Suppressor macrophage treated with lipopolysaccharide for 4 hours (primary cell): ENCODE measurements at places on chromosomes 2 and 18.

DNA sequence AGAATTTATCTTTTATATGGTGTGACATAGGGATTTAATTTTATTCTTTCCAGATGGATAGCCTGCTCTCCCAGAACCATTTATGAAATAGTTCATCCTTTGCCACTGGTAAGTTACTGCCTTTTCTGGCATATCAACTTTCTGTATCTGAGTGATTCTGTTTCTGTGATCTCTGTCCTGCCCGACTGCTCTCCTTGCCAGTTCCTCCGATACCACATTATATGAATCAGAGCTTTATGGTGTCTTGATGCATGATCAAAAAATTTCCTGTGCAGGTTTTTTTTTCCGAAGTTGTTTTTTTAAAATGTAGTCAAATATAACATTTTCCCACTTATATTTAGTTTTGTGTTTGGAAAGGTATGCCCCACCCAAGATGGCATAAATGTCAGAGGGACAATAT, 242.5 kb downstream of the CYP26B1 start:
- DNase-seq, result no peak

- DNase-seq, result no peak
Observed at GRCh38 chr2:206080927-206081326, 5.0 kb downstream of the INO80D start.

GRCh38 chr18:79326413-79327198, 69.1 kb upstream of the NFATC1 start:
- no peak for DNase-seq

DNA sequence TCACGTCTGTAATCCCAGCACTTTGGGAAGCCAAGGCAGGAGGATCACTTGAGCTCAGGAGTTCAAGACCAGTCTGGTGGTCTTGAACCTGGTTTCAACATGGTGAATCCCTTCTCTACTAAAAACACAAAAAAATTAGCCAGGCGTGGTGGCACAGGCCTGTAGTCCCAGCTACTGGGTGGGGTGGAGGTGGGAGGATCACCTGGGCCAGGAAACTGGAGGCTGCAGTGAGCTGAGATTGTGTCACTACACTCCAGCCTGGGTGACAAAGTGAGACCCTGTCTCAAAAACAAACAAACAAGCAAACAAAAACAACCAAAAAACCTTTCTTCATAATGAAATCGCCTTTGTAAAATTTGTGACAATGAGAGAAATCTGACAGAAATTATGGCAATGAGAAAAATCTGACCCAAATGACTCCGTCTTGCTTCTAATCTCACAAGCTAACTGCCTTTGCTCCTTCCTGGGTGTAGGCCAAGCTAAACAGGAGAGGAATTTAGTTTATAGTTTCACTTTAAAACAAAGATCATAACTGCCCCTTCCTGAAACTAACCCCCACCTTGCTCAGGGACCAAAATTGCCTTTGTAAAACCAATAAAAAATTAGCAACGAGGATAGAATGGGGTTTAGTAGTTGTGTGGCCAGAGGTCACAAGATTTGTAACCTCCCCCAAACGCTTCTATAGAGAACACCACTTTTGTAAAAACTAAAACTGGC, 60.7 kb upstream of the KIF5C start:
- DNase-seq, result no peak

DNA sequence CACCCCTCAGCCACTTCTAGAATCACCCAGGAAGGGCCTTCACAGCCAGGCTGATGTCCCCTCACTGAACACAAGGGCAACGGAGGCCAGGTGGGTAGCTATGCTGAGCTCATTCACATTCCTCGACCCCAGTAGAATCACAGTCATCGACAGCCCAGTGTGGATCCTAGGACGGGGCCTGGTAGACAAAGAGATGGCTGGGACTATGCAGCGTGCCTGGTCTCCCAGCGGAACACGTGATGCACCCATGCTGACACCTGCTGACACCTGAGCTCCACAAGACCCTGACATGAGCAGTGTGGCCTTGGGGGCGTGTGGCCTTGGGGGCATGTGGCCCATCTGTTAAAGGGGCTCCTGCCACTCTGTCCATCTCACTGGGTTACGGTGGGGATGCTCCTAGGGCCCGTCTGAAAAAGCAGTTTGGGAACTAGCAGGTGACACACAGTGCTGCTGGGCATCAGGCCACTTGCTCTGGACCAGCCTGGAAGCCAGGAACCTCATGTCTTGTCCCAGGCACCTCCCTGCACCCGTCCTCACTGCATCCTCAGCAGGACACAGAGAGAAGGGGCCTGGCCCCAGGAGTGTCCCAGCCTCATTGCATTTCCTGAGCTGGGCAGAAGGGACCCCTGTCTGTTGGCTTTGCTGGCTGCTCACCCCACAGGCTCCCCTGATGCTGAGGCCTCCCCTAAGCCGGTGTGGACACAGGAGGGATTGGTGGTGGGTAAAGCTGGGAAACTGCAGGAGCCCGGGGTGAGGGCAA, 9.7 kb downstream of the ECEL1 start:
- no peak for DNase-seq

DNA sequence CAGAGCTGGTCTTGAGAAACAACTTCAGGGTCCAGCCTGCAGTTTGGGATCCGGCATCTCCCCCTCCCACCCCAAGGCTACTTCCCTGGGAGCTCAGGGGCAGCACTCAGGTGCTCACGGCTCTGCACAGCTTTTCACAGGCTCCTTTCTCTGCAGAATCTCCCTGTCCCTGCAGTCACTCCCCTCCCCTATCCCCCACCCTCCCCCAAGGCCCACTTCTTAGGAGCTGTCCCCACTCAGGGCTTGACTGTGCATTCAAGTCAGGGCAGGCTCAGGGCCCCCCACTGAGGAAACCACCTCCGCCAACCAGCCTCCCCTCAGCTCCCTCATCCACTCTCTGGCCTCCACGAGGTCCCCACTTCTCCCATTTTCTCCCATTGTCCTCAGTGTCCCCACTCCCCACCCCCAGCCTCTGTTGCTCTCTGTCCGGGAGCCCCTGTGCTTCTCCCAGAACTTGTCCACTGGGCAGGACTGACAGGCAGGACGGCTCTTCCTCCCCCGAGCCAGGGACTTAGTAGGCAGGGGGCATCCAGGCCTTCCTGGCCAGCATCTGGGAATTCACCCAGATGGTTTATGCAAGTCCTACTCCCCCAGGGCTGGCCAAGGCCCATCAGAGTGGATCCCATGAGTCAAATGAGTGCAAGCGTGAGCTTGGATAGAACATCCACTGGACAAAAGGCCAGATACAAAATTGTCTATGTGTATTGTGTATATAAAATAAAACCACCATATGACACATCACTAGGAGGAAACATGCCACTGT, 7.6 kb downstream of the NMUR1 start:
- no peak for DNase-seq

- DNase-seq, result peak; percentile 11
Observed at GRCh38 chr2:60306267-60306861, 247.1 kb downstream of the BCL11A start.

DNA sequence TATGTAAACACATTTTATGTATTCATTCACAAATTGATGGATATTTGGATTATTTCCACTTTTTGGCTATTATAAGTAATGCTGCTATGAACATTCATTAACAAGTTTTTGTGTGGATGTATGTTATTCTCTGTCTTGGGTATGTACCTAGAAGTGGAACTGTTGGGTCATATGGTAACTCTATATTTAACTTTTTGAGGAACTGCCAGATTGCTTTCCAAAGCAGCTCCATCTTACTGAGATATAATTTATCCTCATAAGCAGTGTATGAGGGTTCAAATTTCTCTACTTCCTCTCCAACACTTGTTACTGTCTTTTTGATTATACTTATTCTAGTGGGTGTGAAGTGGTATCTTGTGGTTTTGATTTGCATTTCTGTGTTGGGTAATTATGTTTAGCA, 7.1 kb upstream of the EML6 start:
- DNase-seq, result peak; percentile 15

GRCh38 chr2:27583390-27583915, 611 bp downstream of the ZNF512 start:
- DNase-seq, result peak; percentile 12

- DNase-seq, result no peak
Observed at GRCh38 chr2:20190170-20190569, 34.8 kb downstream of the SDC1 start.

DNA sequence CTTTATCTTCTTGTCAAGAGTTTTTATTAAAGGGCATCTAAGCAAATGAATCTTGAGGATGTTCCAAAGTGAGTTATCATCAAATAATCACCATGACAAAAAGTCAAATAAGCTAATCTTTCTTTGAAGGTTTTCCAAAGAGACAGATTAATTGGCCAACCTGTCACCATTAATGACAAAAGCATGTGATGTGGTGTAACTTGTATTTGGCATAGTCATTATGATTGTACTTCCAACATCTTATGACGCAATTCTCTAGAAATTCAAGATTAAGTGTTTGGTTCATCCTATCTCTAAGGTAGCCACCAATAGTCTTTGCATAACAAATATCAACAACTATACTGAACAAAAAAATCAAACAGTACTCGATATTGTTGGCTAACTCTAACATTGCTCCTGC, 28.6 kb downstream of the RBMS1 start:
- DNase-seq, result peak; percentile 13

GRCh38 chr18:23401400-23402347, 51.4 kb upstream of the RIOK3 start:
- DNase-seq, result no peak

DNA sequence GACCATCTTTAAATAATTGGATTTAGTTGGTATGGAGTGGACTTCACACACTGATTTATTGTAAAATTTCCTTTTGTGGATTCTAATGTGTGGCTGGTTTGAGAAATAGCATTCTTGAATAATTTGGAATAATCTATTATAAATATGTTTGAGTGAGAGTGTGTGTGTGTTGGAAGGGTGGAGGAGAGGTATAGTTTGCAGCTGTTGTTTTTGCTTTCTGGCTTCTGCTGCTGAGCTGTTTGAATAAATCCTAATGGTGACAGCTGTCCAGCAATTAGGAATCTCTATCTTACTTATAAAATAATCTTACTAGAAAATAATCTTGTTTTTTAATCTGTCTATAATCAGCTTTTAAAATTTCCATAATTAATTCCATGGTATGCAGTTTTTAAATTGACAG, 1283.0 kb upstream of the CDH2 start:
- no peak for DNase-seq

- no peak for DNase-seq
Observed at GRCh38 chr2:137437386-137437785, 526.9 kb upstream of the HNMT start.

DNA sequence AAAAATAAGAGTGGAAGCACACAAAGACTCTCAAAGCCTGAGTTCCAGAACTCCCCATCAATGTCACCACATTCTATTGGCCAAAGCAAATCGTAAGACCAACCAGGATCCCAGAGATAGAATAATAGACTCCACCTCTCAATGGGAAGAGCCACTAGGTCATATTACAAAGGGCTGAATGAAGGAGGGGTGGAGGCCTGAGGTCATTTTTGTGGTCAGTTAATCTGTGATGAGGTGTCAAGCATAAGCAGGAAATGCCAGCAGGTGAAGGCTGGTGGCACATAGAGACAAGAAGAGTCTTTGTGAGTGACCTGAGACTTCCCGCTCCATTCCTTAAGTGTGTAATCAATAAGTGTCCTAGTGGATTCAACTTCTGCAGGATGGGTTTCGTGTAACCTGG, 144.3 kb downstream of the TFCP2L1 start:
- no peak for DNase-seq

DNA sequence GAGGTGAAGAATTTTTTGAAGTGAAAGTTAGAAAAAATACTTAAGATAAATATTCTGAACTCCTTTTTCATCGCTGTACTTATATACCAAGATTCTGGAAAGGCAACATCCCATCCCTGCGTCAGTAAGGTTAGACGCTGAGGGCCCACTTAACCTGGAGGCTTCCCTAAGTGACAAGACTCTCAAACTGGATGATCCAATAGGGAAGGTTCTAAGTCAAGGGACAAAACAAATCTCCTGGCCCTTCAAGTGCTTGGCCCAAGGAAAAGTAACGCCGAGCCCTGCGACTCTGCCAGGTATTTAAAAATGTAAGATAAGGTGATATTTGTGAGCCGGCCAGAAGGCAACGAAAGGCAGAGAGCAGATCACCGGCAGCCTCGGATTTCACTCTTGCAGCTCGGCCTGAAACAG, 1.3 kb downstream of the STK39 start:
- no peak for DNase-seq

DNA sequence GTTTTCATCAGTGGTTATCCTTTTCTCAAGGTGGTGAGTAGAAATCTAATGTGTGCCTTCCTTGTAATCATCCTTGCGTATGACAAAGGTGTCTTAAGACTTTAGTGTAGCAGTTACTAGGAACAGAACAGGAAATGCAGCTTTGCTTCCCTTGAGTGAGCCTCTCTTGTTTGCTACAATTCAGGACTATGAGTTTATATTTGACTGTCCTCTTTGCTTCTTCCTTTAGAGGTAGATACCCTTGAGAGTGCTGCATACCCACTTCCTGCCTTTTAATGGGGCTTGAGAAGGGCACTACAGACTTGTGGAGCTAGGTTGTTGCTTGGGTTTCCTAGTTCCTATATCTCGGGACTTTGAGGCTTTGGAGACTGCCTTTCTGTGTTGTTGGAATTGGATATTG, 3.8 kb downstream of the KCNJ13 start:
- DNase-seq, result no peak

GRCh38 chr2:56713161-56713676, 529.4 kb downstream of the CCDC85A start:
- no peak for DNase-seq

GRCh38 chr18:76496194-76496890, 1.3 kb upstream of the ZNF516 start:
- DNase-seq, result peak; percentile 78

GRCh38 chr2:209977386-209978239, 24.8 kb upstream of the RPE start:
- peak; percentile 69 for DNase-seq

DNA sequence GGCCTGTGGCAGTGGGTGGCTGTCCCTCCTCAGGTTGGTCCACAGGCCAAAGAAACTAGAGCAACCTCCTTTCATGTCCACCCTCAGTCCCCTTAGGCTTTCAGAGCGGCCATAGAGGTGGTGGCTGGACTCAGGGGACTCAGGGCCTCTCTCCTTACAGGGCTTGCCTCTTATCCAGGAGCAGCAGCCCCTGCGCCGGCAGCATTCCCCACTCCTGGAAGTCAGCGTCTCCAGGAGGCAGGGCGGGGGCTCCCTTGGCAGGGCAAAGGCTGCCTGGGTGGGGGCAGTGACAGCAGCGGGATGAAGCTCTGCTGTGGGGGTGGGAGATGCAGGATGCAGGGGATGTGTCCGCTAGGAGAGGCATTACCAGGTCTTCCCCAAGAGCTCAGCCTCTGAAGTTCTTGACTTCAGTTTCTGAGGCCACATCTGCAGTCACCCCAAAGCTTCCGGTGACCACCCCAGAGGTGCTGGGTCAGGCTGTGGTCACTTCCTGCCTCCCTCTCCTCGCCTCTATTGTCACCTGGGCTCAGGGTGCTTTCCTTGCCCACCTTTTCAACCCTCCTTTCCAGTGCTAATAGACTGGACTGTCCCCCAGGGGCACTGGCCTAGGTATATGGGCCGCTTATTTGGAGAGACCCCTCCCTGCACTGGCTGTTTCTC, 8.6 kb upstream of the GPR55 start:
- DNase-seq, result no peak

- no peak for DNase-seq
Observed at GRCh38 chr2:48092846-48093803, 186.8 kb upstream of the FBXO11 start.

- no peak for DNase-seq
Observed at GRCh38 chr2:200767111-200767885, 44.4 kb upstream of the BZW1 start.

GRCh38 chr18:48121752-48122151, 191.3 kb upstream of the SMAD2 start:
- DNase-seq, result no peak

- no peak for DNase-seq
Observed at GRCh38 chr18:58532298-58532697, 96.6 kb downstream of the ALPK2 start.

GRCh38 chr2:904246-905024, 46.2 kb upstream of the SNTG2 start:
- DNase-seq, result no peak

GRCh38 chr2:203659331-203660049, 46.9 kb upstream of the CD28 start:
- peak; percentile 93 for DNase-seq
